Stimulated activated CD4-positive, alpha-beta T cell treated with anti-CD3 and anti-CD28 coated beads, TNF-alpha, amount 100 ng/mL, for 1 hour (primary cell): ENCODE measurements at places on chromosomes 1 and 21.

DNA sequence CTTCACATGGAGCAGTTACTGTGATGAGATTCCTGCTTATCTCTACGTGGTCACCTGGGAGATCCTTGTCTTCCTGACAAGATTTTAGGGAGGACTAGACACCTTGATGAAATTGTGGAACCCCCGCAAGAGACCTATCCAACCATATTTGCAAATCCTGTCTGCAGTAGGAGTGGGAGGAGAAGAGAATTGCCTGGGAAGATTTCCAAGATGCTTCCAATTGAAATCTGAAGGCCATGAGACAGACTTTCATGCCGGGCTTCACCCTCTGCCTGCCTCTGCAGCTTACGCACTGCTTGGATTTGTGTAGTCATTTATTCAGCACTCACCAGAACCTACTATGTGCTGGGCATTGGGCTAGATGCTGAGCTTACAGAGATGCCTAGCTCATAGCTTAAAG is 106.6 kb downstream of the OMA1 start:
- no peak for DNase-seq

DNA sequence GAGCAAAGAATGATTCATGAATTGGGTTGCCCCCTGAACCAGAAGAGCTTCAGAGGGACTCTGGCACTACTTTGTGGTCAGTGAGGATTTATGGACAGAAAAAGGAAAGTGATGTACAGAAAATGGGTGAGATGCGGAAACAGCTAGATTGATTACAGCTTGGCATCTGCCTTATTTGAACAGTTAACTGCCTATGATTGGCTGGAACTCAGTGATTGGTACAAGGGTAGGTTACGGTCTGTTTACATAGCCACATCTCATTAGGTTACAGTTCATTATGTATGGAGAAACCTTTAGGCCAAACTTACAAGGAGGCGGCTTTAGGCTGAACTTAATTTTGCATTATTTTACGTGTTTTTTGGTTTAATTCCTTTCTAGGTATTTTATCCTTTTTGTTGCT is 29.0 kb upstream of the RHOU start:
- DNase-seq, result no peak

DNA sequence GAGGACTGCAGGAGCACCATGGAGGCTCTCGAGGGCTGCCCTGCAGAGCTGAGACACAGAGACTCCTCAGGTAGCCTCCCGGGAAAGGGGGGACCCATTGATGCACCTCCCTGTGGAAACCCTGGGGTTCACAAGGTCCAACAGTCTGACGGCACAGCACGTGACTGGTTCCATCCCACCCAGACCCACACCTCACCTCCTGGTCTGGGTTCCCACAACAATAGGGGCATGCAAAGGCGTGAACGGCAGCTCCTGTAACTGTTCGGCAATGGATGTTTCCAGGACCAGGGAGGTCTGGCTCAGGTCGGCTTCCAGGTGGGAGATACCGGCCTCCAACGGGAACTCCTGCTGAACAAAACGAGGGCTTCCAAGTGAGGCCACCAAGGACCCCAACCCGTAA is 86.8 kb downstream of the NPHP4 start:
- no peak for DNase-seq

DNA sequence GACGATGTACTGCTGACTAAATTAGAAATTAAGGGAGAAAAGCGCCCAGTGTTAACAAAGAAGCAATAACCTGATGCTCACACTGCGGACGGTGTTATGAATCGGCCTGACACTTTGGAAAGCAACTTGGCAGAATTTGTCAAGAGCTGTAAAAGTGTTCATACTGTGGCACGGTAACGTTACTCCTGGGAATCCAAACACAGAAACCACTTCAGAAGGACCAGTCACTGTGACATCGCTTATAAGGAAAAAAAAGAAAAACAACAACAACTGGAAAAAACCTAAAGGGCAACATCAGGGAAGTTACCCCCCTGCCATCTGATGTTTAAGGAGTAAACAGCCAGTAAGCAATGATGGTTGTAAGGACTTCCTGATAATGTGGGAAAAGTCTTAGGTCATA is 27.7 kb downstream of the CAPZB start:
- DNase-seq, result no peak

GRCh38 chr21:16078382-16078781 is 348.6 kb downstream of the USP25 start:
- no peak for DNase-seq

DNA sequence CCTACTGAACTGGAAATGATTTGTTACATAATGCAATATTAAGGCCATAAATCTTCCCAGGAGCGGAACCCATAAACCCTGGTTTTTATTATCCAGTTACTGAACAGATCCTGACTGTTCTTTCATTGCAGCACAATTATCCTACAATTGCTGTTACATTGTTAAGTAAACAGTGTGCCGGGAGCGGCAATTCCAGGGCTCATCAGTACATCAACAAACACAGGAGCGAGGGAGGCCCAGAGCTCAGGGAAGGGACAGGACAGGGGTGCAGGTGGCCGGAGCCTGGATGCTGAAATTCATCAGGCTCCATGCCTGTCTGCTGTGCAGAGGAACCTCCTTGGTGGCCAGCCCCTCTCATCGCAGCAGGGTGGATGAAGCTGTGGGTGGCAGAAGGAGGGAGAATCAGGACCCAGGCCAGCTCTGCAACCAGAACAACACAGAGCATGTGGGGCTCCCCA is 544.7 kb downstream of the NPHP4 start:
- DNase-seq, result no peak

DNA sequence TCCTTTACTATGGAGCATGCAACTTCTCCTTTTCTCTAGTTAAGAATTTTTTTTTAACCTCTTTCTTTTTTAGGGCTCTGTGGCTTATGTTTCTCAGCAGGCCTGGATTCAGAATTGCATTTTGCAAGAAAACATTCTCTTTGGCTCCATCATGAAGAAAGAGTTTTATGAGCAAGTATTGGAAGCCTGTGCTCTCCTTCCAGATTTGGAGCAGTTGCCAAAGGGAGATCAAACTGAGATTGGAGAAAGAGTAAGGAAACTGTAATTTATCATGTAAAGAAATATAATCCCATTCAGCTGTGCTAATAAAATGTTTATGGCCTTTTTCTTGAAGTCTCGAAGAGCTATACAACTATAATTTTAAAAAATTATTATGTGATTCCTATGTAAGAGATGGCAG is 70.1 kb downstream of the HSPA13 start:
- DNase-seq, result no peak

DNA sequence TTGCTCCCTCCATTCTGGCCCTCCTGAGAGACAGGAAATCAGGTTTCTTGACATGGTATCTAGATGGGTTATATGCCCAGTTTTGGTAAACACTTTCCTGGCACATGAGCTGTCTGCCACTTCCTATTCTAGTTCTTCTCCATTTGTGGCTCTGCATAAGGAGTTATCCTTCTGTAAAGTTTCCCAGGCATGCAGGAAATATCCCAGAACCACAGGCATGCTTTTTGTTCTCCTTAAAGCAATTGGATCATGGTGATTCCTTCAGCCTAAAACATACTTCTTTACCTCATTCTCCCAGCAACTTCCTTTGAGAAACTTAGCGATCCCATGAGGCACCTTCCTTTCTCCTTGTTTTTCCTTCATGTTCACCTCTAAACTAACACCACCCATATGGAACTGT is 199.8 kb downstream of the CRB1 start:
- no peak for DNase-seq

- no peak for DNase-seq
These were observed 18.1 kb downstream of the SLC2A5 start for GRCh38 chr1:9051379-9051778.

DNA sequence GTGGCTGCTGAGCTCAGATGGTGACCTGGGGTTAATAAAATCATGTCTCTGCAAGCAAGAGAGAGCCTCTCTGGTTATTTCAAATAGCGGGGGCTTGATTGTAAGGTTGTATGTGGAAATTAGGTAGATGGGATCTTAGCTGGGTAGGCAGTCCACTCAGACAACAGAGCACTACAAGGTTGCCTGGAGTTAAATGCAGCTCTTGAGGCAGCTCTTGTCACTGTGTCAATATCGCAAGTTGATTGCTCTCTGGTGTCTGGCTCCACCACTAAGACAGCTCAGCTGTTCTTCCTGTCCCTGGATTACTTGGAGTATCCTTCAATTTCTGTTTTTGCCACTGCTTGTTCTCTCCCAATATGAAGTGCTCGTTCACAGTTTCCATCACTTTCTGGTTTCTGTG is 93.8 kb downstream of the C21orf91 start:
- DNase-seq, result no peak

GRCh38 chr1:162677607-162678371 is 45.5 kb downstream of the DDR2 start:
- no peak for DNase-seq

- no peak for DNase-seq
These were observed 13.7 kb upstream of the IGFN1 start for GRCh38 chr1:201176940-201177339.

GRCh38 chr1:31809698-31810097 is 6.1 kb downstream of the SPOCD1 start:
- DNase-seq, result no peak

- DNase-seq, result no peak
These were observed 1589.3 kb downstream of the BRINP3 start for GRCh38 chr1:188888386-188888785.

DNA sequence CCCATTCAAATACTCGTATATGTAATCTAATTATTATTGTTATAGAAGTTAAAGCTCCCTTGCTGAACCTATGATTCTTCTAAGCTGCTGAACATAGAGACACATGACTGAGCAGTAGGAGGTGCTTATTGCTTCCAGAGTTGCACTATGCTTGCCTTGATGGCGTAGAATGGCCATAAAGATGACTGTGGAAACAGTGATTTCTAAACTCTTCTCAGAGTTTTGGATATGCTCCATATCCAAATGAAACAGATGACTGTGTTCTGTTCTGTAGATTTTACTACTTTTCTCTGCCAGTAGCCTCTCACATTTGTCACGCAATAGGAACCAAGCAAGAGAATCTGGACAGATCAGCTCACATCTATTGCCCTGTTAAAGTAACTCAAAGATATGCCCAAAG is 88.1 kb upstream of the CACYBP start:
- DNase-seq, result no peak

GRCh38 chr1:4464478-4464877 is 189.9 kb upstream of the AJAP1 start:
- DNase-seq, result no peak

- no peak for DNase-seq
These were observed 747 bp downstream of the ADAMTS1 start for GRCh38 chr21:26844258-26845065.

DNA sequence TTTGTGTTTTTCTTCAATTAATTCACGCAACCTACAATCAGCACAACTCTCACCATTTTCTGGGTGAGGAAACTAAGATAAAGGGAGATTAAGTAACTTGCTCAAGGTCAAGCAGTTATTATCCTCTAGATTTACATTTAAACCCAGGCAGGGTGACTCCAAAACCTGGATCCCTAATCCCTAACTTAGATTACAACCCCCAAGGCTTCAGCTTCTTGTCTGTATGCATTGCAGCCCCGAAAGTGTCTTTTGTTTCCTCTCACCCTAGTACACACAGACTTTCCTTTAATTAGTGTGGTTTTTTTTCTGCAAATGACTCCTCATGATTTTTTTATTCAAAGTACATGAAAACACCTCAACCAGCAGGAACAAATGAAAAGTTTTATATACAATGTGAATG is 748.6 kb upstream of the ADGRL2 start:
- DNase-seq, result no peak

GRCh38 chr1:235513495-235514366 is 9.5 kb upstream of the B3GALNT2 start:
- no peak for DNase-seq

GRCh38 chr1:168742994-168743650 is 14.1 kb upstream of the DPT start:
- DNase-seq, result no peak

DNA sequence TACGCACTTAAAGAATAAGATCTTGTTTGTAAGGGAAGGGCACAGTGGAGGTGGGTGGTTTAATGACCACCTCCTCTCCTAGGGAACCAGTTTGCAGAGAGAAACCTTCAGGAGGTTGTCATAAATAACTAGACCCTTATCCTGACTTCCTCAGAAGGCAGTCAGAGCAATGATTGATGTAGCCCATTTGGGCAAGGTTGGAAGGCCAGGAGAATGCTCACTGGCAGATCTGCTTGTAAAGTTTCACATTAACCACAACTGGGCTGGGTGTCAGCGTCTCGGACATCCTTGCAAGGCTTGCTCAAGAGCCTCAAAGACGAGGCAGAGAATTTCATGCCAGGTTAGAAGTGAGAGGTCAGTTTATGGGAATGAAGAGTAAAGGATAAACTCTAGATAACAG is 87.6 kb upstream of the TRABD2B start:
- DNase-seq, result no peak

GRCh38 chr1:233907151-233907550 is 2.7 kb downstream of the SLC35F3 start:
- DNase-seq, result no peak

DNA sequence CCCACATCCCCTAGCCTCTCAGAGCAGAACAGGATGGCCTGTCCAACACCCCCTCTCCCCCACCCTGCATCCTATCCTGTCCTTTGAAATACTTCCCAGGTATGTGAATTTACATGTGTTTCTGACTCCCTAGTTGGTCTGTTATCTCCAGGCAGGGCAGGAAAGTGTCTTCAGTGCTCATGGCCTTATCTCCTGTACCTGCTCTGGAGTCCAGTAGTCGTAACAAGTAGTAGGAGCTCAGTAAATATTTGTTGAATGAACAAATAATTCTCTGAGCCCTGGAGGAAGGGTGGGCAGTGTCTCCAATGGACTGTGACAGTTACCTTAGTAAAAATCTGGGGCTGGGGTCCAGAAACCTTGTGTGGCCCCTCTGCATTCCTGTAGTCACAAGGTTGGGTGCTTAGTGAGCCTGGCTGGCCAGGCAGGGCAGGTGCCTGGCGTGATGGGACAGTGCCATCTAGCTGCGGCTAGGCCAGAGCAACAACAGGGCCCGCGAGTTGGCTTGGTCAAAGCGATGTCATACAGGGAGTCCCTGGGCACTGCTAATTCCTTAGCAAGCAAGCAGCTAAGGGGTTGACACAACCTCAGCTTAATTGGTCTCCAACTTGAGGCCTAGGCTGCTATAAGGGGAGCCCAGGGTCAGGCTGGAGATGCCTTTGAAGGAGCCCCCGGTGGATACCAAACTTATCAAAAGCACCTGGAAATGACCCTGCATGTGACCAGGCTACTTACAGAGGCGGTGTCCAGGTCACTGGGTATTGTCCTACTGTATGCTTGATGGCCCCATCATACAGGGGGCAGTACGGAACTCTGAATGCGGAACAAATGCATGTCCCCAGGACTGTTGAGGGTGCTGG is 89.0 kb upstream of the PPM1J start:
- DNase-seq, result no peak

- DNase-seq, result peak; percentile 10
These were observed 9.0 kb downstream of the PRDX1 start for GRCh38 chr1:45512641-45513054.

DNA sequence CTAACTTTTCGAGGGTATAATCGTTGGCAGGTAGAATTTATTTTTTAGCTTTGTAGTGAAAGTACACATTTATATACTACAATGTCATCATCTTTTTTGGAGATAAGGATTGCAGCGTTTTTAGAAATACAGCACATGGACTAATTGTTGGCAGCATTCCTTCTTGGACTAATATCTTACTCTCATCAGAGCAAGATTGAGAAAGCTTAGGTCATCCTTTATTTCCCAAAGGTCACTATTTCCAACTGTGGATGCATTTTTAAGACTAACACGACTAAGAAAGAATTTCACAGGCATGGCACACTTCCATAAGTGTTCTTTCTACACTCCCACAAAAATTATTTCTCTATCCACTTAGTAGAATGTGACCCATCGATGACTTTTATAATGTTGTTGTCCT is 732.3 kb downstream of the NCAM2 start:
- DNase-seq, result no peak
